ENCODE measurements at places on chromosomes 6 and 20.

GRCh38 chr20:12012241-12013222 is 94.8 kb downstream of the BTBD3 start:
- DNase-seq, result peak; percentile 18

GRCh38 chr20:38423541-38423940 is 11.6 kb downstream of the SNHG17 start:
- DNase-seq, result no peak

DNA sequence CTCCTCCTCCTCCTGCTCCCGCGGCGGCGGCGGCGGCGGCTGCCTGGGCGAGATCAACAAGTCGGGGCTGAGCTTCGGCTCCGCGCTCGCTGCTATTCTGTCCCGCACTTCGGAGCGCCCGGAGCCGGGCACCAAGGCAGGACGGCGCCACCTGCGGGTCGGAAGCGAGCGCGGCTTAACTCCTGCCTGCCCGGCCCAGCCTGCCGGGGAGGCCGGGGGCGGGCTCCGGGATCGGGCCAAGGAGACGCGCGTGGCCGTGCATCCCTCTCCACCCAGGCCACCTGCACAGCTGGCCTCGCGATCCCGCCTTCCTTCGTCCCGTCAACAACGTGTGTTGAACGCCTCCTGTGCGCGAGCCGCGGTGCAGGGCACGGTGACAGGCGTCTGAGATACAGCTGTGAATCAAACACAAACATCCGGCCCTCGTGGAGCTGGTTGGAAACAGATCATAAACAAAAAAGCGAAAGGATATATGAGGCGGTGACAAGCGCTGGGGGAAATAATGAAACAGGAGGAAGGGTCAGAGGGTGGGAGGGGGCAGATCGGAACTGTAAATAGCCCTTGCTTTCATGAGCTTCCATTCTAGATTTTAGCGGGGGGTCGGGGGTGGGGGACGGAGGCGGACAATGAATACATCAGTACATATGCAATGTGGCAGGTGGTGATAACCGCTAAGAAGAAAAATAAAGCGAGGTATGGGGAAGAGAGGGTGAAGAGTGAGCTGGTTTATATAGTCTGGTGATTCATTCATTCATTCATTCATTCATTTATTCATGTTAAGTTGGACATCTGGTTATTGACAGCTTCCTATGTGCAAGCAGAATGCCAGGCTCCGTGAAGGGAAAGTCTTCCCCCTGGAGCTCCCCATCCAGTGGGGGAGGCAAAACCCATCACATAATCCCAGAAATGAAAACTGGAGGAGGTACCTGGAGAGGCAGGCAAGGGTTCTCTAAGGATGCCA is 2.0 kb upstream of the KCNB1 start:
- peak; percentile 29 for DNase-seq

DNA sequence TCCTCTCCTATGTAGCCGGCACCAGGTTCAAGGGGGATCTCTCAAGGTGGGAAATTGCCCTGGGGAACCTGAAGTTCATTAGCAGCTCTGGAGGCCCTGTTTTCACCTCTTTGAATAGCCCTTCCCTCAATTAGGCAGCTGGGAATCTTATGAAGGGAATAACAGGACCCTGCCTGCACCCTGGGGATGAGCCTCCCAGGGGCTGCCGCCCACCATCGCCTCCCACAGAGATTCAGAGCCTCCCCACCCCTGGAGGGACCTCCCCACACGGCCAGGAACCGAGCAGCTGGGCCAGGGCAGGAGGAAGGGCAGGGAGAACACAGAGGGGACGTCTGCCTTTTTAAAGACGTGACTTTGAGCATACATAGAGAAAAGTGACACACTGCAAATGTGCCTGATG is 4.6 kb upstream of the EEF1A2 start:
- no peak for DNase-seq

DNA sequence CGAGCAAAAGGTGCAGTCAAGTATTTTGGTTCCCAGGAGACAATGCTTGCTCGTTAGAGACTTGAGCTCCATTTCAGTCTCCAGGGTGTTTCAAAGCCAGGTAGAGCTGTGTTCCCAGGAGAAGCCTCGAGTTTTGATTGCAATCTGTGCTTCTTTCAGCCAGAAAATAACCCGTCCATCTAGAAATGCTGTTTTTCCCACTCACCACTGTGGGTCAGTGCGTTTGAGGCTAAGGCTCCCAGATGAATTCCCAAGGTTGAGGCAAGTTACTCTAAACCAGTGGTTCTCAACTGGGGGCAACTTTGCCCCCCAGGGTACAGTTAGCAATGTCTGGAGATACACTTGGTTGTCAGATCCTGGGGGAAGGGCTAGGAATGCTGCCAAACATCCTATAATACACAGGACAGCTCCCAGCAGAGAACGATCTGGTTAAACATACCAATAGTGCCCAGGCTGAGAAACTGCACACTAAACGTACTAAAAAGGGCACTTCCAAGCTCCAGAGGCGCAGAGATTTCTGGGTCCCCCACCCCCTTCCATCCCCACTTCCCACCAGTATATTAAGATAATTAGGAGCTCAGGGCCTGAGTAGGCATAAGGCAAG is 13.8 kb downstream of the BMP7 start:
- DNase-seq, result no peak

GRCh38 chr20:35021063-35021462 is 65.4 kb downstream of the MYH7B start:
- DNase-seq, result no peak

- DNase-seq, result no peak
Observed at GRCh38 chr6:110731898-110732297, 83.4 kb downstream of the CDK19 start.

GRCh38 chr6:158270389-158271127 is 41.7 kb upstream of the TULP4 start:
- no peak for DNase-seq

DNA sequence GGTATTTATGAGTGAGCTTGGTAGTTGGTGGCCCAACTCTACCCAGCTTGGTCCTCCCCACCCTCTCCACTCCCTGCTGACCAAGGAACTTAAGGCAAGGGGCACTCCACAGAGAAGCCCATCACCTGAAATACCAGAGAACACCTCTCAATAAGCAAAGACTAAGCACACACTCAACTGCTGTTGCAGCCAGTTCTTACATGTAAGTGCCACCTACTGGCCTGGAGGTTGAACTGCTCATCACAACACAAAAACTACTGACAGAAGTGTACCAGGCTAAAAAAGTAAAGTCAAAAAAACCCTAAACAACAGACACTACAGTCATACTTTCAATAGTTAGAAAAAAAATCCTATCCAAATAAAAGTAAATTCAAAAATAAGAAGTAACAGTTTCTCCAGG is 146.2 kb downstream of the FAM83B start:
- no peak for DNase-seq

DNA sequence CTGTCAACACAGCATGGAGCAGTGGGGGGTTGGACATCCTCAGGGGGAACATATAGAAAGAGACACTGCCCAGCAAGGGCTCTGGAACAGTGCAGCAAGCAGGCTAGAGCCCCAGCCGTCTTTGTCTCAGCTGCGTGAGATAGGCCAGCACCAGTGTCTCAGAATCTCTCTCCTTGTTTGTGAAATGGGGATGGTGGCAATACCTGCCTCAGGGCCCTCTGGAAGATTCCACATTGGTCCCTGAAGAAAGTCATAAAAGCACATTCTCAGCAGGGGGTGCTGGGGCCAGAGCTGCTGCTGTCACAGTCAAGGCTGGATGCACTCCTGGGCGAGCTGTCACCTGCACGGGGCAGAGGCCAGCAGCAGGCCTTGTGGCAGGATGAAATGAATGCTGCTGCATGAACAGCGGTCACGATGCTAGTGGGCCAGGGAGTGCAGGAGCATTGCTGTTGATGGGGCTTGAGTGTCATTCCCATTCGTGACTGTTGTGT is 121.7 kb downstream of the SYCP2 start:
- no peak for DNase-seq

DNA sequence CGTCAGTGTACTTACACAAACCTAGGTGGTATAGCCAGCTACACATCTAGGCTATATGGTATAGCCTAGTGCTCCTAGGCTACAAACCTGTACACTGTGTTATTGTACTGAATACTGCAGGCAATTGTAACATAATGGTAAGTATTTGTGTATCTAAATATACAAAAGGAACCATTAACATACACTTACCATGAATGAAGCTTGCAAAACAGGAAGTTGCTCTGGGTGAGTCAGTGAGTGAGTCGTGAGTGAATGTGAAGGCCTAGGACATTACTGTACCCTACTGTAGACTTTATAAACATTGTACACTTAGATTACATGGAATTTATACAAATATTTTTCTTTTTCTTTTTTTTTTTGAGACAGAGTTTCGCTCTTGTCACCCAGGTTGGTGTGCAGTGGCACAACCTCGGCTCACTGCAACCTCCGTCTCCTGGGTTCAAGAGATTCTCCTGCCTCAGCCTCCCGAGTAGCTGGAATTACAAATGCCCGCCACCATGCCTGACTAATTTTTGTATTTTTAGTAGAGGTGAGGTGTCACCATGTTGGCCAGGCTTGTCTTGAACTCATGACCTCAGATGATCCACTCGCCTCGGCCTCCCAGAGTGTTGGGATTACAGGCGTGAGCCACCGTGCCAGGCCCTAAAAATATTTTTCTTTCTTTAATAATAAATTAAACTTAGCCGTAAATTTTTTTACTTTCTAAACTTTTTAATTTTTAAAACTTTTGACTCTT is 15.4 kb upstream of the KIAA1755 start:
- no peak for DNase-seq

GRCh38 chr6:70436320-70436719 is 23.0 kb downstream of the FAM135A start:
- DNase-seq, result no peak

DNA sequence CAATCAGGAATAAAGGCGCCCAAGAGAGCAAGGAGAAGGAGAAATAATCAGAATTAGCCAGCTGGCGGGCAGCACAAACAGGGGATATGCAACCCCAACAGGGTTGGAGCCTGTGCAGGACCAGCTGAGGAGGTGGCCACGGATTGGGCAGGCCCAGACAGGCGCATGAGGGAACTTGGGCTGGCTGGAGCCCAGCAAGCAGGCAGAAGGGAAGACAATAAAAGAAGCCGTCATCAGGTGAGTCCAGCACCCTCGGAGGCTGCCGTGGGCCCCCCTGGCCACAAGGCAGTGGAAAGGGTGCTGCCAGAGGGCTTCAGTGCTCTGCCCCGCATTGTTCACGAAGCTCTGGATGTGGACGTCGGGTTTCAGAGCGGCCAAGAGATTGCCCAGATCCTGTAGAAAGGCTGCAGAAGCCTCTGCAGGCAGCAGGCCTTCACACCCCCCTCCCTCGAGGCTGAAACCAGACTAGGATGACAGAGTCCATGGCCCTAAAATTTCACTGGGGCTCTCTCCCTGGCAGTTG is 28.4 kb upstream of the MAFB start:
- no peak for DNase-seq

DNA sequence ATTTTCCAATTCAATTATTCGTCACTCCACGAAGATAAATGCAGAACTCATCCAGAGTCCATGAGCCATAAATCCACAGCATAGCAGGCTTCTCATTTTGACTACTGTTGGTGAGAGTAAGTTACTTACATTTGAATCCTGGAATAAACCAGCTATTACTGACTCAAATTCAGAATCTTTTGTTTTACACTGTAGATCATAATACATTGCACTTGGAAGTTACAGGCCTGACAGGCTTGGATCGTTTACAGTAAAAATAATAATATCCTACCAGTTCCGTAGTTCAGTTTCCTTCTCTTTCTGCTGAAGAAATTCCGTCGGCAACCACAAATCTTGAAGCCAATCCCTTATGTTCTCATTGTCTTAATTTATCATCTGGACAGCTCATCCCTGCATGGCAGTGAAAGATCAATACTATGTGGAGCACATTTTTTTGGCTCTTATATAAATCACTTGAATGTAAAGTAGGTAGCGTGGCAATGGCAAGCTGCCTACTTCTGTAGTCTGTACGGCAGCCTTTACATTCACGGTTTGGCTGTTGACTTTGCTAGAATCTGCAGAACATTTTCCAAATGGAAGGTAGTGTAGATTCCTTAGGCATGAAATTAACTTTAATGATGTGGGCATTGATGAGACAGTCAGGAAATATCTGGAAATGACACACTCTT is 142.9 kb downstream of the WDR27 start:
- no peak for DNase-seq

DNA sequence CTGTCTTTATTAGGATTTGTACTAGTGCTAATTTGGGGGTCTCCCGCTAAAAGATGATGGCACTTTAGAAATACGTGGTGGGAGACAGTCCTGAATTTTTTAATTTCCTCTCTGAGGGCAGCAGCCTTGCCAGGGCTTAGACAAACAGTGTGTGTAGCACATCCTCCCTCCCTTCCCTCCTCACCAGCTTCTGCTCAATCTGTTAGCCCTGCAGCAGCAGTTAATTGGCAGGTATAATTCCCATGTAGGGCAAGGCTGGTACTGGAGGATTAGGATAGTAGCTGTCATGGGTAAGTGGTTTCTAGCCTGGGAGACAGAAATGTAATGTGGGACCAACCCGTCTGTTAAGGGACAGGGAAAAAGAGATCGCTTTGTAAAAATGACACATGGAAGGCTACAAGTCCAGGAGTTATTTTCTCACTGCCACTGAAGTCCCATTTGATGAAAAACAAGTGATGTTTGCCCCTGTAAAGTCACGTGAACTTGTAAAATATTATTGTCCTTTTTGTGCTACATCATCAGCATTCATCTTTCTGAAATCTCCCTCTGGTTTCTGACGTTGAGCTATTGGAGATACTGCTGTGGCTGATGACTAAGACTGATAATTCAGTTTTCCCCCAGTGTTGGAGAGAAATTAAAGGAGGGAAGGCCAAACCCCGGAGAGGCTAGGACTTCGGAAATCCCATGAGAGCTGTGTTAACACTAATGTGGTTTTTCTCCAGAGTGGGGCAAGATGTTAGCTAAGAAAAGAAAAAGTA is 40.6 kb downstream of the CTNNBL1 start:
- DNase-seq, result no peak

DNA sequence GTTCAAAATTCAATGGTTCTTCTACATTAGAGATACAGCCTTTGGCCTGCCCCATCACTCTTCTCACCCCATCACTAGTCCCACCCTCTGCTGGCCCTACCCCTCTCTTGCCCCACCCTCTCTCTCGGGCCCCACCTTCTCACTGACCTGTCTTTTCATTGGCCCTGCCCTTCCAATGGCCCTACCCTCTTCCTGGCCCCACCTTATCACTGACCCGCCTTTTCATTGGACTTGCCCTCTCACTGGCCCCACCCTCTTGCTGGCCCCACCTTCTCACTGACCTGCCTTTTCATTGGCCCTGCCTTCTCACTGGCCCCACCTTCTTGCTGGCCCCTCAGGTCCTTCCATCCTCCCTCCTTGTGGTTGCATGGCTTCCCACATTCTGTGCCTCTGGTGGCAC is 107.2 kb upstream of the PLEKHG1 start:
- no peak for DNase-seq

- no peak for DNase-seq
Observed at GRCh38 chr20:14498772-14499171, 161.4 kb upstream of the FLRT3 start.

GRCh38 chr6:99288668-99289067 is 60.8 kb downstream of the FAXC start:
- DNase-seq, result no peak

- no peak for DNase-seq
Observed at GRCh38 chr6:80165143-80165542, 58.7 kb downstream of the BCKDHB start.

DNA sequence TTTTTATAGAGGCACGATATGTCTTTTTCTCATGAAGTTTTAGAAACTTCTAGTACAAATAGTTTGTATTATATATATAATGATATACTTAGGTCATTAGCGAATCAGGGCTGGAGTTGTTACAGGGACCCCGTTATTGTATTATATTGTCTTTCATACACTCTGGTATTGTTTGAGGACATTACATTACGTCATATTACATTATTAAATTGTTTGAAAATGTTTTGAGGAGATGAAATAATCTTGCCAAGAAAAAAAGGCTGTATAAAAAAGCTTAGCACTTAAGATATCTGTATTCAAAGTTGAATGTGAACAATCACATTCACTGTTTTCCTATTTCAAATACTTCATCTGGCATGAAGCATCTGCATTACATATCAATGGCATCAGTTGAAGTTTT is 239.6 kb upstream of the ASCC3 start:
- no peak for DNase-seq

All from T-helper 1 cell (primary cell).